NCI-H1694 (cell line): ENCODE measurements at places on chromosomes 7 and 10.

DNA sequence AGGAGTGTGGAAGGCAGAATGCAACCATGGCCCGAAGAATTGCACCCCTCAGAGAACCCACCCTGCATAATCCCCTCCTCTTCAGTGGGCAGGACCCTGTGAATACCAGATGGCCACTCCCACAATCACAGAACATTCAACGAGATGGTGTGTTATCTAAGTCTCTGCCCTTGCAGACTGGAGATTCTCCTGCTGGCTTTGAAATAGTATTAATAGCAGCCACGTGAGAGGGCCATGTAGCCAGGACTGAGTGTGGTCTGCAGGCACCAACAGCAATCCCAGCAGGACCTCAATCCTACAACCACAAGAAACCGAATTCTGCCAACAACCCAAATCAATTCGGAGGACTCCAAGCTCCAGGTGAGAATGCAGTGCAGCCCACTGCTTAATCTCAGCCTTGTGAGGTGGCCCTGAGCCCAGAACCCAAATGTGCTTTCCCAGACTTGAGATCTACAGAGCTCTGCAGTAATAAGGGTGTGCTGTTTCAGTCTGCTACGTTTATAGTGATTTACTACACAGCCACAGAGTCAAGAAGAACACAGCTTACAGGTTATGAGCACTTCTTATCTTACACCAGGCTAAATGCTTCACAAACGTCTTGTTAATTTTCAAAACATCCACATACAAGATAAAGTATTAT, 72.1 kb downstream of the VOPP1 start:
- DNase-seq = no peak

DNA sequence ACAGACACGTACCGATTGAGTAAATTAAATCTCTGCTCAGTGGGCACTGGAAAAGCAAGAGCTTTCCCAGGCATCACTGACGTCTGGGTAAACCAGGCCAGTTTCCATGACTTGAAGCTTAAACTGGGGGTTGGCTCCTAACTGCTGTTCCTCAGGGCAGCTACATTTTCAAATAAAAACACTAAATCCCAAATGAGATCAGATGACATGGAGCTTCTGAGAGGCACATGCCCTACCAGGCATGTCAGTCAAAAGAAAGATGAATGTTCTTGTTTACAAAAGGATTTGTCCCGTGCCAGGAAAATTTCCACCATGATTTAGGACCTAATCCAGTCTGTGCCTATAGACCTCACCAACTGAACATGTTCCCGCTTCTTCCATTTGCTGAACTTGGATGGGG, 220.2 kb downstream of the KCNMA1 start:
- DNase-seq = no peak

- no peak for DNase-seq
Measured at GRCh38 chr7:141442781-141443180, 108.4 kb upstream of the AGK start.

GRCh38 chr10:23155169-23155568, 36.9 kb upstream of the PTF1A start:
- no peak for DNase-seq

DNA sequence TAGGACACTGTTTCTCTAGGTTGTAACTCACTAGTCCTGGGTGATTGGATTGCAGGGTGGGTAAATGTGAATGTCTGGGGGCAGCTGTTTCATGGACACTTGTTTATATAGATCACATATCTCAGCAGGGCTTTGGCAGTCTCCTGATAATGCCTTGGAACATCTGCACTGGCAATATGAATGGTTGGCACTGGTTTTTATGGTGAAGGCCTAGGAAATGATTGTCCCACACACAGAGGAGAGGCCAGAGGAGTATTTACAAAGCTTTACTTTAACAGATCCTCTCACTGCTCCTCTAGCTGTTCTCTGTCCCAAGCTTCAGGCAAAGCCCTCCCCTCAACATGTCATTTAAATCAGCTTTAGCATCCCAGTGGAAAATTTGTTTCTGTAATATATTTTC, 171.3 kb upstream of the STEAP4 start:
- DNase-seq = no peak

DNA sequence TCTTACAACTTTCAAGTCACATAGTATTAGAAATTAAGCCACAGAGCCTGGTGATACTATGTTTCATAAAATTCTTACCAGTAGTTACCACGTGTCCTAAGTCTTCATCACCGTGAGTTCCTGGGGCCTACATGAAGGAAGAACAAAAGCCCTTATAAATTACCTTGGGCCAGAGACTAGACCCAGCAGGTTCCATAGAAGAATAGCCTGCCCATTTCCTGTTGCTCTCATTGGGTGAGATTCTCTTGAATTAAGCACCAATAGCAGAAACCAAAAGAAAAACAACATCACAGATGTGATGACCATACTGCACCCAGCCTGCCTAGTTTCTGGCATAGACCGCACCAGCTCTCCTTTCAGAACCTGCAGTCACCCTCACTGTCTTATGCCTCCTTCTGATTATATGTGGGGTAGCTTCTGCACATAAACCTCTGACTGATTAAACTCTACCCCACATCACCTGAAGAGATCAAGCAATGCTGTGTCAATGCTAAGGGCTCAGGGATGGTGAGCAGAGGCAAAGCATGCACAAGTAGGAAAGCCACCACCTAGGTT, 18.0 kb upstream of the SEM1 start:
- DNase-seq = no peak
